Effector CD4-positive, alpha-beta T cell (primary cell): ENCODE measurements at places on chromosomes 2 and 18.
A peak's percentile ranks its signal among the peaks of the same experiment; 100 is the strongest.

DNA sequence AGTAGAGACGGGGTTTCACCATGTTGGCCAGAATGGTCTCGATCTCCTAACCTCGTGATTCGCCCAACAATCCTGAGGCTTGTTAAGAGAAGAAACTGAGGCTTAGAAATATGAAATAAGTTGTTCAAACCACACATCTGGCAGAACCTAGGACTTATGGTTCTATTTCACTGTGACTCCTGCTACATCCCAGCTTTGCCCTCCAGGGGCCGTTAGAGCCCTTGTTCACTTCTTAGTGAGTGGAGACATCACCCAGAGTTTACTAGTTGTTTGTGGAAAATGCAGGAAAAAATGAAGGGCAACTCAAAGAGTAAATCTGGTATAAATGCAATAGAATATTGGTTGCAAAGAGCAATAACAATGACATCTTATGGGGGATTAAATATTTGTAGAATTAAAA is 43.9 kb downstream of the MARCHF4 start:
- no peak for DNase-seq

DNA sequence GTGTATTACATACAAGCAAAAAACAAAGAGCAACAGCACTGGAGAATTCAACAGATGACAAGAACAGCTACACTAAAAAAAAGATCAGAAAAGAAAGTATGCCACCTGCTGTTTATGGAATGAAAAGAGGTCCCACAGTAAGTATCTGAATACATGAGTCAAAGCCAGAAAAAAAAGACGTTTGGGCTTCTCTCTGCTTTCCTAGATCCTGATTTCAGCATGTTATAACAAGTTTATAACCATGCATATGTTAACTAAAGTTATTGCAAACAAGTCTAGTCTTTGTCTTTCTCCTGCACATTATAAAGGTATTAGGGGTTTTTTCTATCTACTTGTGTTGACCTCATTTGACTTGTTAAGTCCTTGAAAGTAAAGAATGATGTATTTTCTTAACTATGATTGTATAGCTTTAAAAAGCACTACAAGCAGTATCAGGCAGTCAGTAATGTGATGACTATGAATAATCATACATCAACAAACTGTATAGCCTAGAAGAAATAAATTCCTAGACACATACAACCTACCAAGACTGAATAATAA is 108.5 kb upstream of the COL5A2 start:
- DNase-seq = no peak

- DNase-seq = no peak
Measured at GRCh38 chr2:196079052-196079451, 10.4 kb upstream of the DNAH7 start.

GRCh38 chr2:223366566-223366965 is 235.6 kb downstream of the SCG2 start:
- no peak for DNase-seq

- DNase-seq = no peak
Measured at GRCh38 chr18:79699653-79700052, 20.1 kb downstream of the CTDP1 start.

DNA sequence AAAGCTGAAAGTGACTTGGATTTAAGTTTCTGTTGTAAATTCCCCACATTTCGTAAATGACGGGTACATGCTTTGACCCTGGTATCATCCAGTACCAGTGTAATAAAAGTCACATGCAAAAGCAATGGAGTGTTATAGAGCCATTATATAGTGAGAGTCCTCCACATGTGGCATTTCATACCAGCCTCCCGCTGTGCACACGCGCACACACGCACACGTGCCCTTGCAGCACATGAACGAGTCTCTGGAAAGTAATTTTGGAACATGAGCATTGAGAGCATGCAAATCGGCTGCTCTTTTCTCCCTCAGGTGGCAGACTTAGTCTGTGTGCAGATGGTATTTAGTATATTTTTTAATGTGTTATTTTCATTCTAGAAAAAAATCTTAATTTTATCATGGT is 198.1 kb downstream of the ZNF407 start:
- DNase-seq = no peak

- peak; percentile 17 for DNase-seq
Measured at GRCh38 chr2:41782306-41783158, 265.3 kb upstream of the PKDCC start.

DNA sequence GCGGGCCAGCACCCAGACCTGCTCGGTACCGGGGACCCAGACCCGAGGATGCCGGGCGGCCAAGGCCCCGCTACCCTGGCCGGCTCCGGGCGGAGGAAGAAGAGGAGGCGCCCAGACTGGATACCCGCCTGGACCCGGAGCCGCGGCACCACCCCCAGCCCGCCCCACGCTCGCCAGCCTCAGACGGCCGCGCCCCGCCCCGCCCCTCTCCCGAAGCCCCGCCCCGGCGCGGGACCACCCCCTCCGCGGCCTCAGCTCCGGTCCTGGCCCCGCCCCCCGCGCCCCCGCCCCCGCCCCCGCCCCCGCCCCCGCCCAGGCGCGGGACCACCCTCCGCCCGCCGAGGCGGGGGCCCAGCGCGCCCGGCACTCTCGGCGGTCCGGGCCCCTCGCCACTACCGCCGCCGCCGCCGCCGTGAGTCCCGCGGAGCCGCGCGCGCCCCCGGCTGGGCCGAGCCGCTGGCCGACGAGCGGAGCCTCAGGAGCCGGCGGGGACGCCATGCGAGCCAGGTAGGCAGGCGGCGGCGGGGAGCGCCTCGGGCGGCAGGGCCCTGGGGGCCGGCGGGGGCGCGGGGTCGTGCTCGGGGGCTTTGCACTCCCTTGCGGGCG is at the start of gene SH3BP4:
SH3BP4 (plus strand) TSS at position 354 of the 606 bp plus-strand sequence. CDS start 82,986 bp downstream, outside the sequence.
- DNase-seq = no peak

- DNase-seq = peak; percentile 4
Measured at GRCh38 chr2:152718909-152719645, 657 bp downstream of the ARL6IP6 start.

DNA sequence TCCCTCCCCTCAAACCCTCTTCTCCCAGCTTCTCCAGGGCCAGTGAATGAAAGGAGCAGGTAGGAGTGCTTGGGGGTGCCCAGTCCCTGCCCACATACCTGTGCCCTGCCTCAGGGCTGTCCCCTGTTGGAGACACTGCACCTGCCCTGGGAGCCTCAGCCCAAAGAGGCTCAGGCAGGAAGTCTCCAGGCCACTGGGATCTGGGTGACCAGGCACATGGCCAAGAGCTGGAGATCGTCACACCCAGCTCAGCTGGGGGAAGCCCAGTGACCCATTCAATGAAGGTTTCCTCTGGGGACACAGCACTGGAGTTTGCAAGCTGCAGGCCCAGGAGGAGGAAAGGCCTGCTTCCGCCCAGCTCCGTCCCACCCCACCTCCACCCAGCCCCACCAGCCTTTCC is 156.4 kb downstream of the ZFP36L2 start:
- no peak for DNase-seq

DNA sequence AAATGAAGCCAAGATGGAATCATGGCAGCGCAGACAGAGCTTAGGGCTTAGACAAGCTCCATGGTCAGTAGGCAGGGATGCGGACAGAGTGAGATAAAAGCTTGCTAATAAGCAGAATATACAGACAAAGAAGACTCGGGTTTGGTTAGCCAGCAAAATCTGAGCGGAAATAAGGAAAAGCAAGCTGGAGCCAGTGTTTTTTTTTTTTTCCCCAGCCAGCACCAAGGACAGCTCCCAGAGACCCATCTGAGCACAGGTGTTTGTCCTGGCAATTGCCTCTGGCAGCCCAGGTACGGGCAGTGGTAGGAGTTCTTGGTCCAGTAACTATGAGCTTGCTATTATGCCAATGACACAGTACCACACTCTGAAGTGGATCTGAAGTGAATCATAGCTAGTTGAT is 187.6 kb downstream of the ADCYAP1 start:
- no peak for DNase-seq

- no peak for DNase-seq
Measured at GRCh38 chr2:134446383-134447017, 192.6 kb downstream of the MGAT5 start.

- DNase-seq = no peak
Measured at GRCh38 chr18:76161983-76162382, 333.1 kb downstream of the ZNF516 start.

GRCh38 chr2:38013158-38013752 is 62.7 kb downstream of the CYP1B1 start:
- no peak for DNase-seq

- DNase-seq = no peak
Measured at GRCh38 chr18:78826631-78827030, 153.0 kb upstream of the SALL3 start.

DNA sequence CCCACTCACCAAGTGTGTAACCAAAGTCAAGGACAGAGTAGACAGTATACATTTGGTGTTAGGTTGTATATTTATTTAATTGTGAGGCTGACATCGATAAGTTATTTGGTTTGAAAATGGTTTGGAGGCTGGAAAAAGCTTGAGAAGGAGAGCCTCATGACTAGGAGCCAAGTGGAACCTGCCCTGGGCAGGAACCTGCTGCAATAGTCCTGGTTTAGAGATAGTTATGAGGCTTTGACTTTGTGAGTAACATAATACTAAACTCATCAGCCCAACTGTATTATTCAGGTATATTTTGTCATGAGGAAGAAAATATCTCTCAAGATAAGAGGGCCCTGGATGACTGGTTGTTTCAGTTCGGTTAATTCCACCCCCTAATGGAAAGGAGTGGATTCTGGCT is 234.3 kb upstream of the CYRIA start:
- DNase-seq = no peak

- DNase-seq = no peak
Measured at GRCh38 chr2:109446278-109447131, 167.3 kb downstream of the SEPTIN10 start.

GRCh38 chr18:78720456-78721237 is 259.0 kb upstream of the SALL3 start:
- no peak for DNase-seq

DNA sequence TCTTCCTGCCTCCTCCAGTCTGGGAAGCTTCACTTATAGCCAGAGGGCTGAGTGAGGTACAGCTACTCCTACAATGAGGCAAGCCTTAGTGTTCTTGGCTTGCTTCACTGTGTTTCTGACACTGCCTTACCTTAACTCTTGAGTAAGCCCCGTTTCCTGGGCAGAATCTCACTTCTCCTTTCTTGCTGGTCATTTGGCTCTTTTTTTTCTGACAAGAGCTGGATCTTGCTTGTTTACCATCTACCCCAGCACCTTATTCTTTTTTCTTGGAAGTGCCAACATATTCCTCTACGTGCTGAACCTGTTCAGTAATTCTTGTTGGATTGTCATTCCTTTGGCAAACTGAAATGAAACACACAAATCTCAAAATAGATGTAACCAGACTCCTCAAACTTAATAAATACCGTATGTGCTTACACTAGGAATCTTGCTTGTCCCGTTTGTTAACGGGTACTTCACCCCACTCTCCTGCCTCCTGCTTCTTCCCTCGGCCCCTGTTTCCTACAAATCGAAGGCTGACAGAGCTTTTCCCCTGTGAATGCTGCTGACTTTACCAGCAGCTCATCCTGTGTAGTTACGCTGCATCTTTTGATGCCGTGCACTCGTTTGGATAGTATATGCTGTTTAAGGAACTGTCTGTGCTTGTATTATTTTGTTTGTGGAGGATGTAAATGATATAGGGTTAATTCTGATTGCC is 132.2 kb downstream of the FMNL2 start:
- DNase-seq = no peak

- no peak for DNase-seq
Measured at GRCh38 chr2:158965641-158966040, 2.8 kb upstream of the TANC1 start.

DNA sequence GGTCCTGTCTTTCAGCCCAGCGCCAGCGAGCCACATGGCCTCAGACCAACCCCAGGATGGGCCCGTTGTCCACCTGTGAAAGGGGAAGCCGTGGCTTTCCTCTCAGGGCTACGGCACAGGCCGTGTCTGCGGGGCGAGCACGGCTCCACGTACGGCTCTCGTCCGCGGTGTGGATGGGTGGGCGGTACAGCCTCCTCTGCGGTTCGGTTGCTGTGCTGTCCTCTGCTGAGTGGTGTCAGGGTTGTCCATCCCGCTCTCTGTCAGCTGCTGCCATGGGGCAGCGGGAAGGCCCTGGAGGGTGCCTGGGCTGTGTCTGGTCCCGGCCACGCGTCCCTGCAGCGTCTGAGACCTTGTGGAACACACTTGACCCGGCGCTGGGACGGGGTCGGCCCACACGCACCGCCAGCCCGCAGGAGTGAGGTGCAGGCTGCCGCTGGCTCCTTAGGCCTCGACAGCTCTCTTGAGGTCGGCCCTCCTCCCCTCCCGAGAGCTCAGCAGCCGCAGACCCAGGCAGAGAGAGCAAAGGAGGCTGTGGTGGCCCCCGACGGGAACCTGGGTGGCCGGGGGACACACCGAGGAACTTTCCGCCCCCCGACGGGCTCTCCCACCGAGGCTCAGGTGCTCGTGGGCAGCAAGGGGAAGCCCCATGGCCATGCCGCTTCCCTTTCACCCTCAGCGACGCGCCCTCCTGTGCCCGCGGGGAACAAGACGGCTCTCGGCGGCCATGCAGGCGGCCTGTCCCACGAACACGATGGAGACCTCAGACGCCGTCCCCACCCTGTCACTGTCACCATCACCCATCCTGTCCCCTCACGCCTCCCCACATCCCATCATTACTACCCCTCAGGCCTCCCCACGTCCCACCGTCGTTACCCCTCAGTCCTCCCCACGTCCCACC is 128.7 kb downstream of the NFATC1 start:
- DNase-seq = peak; percentile 45

- DNase-seq = no peak
Measured at GRCh38 chr2:219266886-219267285, 12.3 kb upstream of the DNAJB2 start.

DNA sequence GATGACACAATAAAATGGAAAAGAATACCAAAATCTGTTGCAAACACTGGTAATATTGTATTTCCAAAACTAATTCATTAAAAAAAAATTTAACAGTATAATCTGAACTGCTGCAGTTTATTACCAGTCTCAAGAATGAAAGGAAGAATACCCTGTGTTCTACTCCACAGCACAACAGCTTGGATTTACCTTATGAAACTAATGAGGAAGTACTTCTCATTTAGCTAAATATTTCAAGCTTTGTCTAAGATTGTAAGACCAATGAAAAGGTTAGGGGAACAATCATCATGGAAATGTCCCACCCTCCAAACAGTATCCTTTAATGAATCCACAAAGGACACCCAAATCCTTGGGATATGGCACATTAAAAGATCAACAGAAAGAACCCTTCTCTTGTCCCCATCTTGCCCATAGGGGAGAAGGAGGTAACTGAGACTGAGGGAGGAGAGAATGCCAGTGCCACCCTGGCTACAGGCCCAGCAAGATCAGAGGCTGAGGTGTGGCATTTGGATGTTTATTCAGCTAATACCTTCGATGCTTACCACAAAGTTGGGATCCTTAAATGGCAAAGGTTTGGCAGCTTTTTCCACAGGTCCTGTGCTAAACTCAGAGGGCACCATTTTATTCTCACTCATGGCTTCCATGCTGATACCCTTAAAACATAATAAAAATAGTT is 17.7 kb downstream of the INO80C start:
- no peak for DNase-seq

DNA sequence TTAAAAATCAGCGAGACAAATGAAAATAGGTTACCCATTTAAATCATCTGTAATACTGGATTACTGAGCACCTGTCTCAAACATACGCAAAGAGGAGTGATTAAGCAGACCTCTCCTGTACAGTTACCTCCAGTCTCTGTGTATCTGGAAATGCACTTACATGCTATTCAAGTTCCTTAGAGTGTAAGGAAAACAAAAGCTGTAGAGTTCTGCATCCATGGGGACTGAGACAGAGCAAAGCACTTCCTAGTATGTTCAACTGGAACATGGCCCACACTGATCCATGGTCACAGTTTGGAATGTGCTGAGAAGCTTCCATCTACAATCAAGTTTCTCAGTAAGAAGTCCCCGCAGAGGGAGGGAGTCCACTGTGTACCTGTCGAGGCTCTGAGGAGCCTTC is 63.9 kb downstream of the PPP4R1 start:
- DNase-seq = no peak

- DNase-seq = no peak
Measured at GRCh38 chr2:64649013-64649484, 4.7 kb downstream of the SERTAD2 start.
